ENCODE measurements at places on chromosomes 3 and 15.

DNA sequence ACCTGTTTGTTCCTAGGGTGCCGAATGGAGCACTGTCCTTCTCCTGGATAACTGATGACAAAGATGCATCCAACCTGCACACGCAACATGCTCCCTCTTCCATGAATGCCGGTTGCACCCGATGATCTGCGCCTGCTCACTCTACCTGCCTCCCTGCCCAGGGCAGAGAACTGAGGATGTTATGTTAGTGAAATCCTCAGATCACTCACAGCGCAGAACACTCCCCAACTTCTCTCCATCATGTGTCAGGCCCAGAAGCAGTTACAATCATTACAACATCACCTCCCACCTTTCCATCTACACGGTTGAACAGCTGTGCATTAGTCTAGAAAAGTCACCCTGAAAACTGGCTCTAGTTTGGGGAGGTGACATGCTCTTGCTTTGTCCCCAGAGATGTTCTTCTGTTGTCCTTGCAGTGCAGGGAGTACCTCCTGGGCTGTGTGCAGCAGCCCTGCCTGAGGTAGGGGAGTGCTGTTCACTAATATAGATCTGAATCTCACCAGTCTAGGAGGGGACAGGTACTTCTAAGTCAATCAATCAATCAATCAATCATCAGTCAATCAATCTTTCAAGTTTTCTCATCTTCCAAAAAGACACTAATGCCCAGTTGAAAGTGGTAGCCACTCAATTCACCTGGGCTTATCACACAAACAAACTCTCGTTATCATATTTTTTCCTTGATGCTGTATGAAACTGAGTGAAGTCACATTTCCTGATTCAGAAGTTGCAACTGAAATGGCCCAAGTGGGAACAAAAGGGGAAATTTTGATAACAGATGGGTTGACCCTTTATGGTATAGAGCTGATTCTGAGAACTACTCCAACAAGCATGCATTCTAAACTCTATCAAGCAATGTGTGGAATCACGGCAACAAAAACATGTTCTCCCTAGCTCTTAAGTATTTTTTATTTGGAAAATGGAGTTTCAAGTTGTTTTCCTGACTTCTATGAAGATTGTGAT is 15.4 kb upstream of the ISLR start:
- no peak for DNase-seq

DNA sequence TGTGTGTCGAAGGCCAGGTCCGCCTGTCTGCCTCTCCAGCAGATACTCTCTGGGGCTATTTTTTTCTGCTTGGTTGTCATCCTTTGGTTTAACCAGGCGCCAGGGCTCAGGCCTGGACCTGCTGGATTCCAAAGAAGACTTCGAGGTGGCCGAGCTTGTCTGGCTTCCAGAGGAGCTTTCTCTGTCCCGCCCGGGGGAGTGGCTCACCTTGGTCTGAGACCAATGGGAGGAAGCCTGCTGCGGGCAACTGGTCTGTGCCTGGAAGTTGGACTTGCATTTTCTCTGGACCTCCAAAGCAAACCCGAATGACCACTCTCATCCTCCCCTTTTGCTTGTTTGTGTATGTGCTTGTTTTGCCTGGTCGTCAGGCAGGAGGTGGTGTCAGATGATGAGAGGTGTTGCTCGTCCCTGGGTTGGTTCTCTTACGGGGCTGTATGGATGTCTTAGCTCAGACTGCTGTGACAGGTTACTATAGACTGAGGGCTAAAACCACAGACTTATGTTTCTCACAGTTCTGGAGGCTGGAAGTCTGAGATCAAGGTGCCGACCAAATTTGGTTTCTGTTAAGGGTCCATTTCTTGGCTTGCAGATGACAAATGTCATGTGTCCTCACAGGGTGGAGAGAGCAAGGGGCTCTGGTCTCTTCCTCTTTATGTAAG is 19.3 kb downstream of the IGF1R start:
- DNase-seq, result no peak

GRCh38 chr3:67458896-67459530 is 195.4 kb downstream of the SUCLG2 start:
- no peak for DNase-seq

DNA sequence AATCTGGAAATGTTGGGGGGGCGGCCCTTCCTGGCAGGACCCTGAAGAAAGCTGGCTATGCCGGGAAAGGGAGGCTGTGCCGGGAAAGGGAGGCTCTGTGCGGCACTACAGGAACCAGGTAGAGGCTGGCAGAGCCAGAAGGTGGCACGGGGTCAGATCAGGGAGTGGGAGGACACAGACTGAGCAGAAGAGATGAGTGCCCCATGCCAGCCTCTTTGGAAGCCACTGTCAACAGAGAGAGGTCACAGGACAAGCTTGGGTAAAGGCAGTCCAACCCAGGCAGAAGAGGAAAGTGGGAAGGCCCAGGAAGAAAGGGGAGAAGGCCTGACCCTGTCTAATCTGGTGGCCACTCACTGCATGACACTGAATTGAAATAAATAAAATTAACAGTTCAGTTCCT is 1.5 kb downstream of the C15orf62 start:
- no peak for DNase-seq

DNA sequence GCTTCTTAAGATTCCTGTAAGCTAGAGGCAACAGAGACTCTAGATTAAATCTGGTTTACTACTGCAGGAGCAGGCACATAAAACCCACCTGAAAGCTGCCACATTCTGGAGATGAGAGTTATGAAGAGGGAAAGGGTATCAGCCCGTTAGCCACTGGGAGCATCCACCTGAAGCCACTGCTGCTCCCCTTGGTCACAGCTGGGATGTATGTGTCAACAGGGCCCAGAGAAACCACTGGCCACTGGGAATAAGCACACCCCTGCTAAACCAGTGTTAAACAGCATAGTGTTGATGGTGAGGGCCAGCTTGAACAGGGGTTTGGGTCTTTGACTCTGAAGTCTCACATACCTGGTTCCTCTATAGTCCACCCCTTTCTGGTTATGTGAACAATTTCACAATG is 10.9 kb downstream of the SLCO2A1 start:
- no peak for DNase-seq

GRCh38 chr15:27692438-27692837 is 406.7 kb downstream of the OCA2 start:
- DNase-seq, result no peak

DNA sequence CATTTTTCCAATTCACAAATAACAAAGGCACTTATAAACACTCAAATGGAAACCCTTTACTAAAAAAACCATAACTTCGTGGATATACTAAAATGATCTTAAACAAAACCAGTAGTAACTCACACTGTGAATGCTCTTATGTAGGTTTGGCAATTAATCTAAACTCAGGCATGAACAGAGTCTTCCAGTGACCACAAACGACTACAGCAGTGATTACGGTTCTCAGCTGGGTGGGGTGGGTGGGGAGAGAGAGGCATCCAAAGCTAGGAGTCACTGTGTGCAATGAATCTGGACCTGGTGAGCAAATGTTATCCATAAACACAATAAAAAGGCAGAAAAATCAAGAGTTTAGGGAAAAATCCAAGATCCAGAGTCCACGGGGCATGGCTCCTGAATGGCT is 21.3 kb downstream of the SLC12A8 start:
- DNase-seq, result peak; percentile 62

- no peak for DNase-seq
Measured at GRCh38 chr3:89506462-89507103, 399.2 kb downstream of the EPHA3 start.

DNA sequence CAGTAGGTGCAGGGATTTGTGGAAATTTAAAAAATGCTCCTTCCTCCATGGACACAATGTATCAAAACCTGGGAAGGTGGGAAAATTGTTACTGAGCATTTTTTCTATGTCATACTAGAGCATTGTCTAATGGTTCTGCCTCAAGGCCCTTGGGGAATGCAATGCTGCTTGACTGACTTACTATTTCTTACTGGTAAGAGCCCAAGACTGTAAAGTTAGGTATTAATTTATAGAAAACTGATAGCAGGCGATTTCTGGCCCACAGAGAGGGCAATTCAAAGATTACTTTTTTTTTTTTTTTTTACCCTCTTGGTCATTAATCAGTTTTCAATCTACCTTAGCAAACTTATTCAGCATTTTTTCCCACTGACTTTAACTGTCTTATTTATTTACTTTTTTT is 38.5 kb upstream of the MRPL3 start:
- DNase-seq, result no peak

GRCh38 chr15:50879016-50879617 is 29.4 kb upstream of the AP4E1 start:
- DNase-seq, result no peak

DNA sequence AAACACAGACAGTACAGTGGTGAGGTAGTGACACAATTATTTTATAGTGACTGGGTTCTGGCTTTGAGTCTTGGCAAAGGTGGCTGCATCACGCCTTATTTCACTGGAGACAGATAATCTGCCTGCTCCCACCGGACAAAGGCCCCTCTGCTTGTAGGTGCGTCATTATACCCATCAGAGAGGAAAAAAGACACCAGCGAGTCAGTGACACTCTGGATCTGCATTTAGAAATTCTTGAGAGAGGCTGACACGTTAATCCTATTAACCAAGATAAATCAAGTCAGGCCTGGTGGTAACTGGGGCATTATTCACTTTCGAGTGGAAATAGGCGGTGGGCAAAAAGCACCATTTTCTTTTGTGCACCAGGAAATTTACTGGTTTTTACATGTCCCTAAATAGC is 76.2 kb downstream of the NR2F2 start:
- no peak for DNase-seq

DNA sequence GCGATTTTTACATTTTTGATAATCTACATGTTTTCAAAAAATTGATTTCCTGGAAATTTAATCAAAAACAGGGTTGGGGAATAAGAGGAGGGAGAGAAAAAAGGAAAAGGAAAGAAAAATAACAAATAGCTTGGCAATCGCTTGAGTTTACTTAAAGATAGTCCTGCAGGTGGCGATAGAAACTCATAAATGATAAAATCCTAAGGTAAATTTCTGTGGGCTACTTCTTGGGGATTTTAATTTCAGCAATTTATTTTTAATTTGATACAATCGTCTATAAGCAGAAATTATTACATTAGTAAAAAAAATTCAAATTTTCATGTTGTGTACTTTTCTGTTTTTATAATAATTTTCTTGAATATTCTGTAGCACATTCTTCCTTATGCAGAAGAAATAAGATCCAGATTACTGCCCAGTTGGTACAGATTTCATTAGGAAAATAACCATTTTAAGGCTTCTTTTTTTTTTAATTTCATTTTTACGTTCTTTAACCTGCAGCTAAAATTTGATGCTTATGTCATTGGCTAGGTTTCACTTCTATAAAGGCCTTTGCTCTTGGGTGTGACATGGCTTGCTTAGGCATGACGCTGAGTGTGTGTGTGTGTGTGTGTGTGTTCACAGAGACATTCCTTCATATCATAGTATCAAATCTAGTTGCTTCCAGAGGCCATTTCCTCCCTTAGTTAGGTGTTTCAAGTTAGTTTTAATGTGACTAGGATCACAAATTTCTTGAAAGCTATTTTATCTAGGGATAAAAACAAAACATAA is 181.8 kb downstream of the MCTP2 start:
- DNase-seq, result peak; percentile 20

GRCh38 chr3:51568036-51568435 is 29.5 kb downstream of the RAD54L2 start:
- no peak for DNase-seq

- no peak for DNase-seq
Measured at GRCh38 chr3:134965865-134966481, 170.9 kb downstream of the EPHB1 start.
